ENCODE measurements at places on chromosomes 13 and 19.

DNA sequence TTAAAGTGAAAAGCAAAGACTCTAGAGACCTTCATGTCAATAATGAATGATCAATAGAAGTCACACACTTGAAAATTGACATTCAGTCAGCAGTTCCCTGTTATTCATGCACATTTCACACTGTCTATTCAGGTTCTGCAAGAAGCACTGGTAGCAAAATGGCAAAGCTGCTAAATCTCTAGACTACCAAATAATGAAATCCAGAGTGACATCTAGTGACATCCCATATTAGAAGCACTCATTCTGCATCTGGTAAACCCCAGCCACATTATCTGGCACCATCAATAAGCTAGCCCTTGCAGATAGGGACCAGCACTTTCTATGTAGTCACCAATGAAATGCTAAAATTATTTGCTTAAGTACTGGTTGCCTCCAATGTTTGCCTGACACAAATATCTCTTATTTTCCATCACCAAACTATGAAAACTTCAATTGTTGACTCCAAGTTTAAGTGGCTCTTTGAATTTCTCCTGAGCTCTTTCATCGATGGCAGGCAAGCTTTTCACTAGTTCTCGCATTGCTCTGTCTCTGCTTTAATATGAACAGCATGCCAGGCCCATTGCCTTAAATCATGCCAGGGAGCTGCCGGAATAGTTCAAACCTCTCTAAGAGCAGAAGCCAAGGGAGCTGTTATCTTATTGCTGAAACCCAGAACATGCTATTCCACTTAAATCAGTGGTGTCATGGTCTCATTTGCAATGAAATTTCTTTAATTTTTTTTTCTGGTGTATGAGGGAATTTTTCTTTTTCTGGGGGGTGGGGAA, 409.9 kb downstream of the MZT1 start:
- no peak for DNase-seq

DNA sequence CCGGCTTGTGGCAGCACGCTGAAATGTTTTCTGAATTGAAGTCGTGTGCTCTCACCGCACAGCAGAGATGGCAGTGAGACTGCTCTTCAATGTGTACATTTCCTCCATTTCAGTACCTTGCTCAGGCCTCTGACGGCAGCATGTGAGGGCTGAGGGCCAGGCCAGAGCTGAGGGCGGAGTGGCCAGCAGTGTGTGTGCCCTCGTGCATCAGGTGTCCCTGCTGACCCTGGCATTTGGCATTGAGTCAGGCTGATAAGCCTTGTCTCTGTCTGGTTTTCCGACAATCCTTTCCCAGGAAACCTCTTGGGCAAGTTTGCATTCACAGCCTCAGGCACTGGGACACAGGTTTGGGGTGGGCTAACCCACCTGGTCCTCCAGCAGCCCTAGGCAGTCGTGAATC, 62.3 kb downstream of the EFNB2 start:
- no peak for DNase-seq

DNA sequence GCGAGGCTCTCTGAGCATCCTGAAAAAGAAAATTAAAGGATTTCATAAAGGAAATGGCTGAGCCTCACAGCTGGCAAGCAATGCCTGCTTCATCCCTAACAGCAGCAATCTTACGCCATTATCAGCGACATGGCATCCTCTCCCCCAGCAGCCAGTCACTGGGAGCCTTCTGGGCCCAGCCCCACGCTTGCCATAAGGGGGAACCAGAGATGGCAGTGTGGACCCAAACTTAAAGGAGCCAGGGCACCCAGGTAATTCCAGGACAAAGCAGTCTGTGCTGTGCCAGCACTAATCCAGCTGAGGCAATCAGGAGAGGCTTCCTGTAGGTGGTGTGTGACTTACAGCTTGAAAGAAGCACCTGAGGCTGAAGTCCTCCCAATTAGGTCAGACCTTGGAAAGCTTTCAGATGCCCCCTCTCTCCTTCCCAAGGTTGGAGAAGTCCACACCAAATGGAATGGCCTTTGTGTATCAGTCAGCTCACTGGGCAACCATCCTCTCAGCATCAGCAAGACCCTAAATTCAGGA, 10.3 kb downstream of the VSTM2B start:
- DNase-seq, result no peak

GRCh38 chr19:54630782-54631181, 498 bp downstream of the LILRB1 start:
- no peak for DNase-seq

DNA sequence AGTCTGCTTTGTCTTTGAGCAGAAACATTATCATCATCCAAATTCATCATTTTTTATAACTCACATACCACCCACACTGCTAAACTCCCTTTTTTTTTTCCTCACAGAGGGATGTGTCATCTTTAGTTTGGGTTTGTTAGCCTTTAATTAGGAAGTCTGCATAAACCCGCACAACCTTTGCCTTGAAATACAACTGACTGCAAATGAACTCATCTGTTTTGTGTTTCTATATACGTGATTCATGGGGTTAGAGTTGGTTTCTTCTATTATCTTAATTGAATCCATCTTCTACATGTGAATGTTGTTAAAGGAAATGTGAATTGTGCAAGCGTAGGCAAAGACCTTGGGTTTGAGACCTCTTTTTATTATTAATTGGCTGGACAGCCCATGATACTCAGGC, 102.7 kb downstream of the SLAIN1 start:
- no peak for DNase-seq

GRCh38 chr13:33441015-33441414, 155.5 kb upstream of the STARD13 start:
- DNase-seq, result no peak

- no peak for DNase-seq
These were observed 39.5 kb downstream of the NOTCH3 start for GRCh38 chr19:15161028-15161984.

DNA sequence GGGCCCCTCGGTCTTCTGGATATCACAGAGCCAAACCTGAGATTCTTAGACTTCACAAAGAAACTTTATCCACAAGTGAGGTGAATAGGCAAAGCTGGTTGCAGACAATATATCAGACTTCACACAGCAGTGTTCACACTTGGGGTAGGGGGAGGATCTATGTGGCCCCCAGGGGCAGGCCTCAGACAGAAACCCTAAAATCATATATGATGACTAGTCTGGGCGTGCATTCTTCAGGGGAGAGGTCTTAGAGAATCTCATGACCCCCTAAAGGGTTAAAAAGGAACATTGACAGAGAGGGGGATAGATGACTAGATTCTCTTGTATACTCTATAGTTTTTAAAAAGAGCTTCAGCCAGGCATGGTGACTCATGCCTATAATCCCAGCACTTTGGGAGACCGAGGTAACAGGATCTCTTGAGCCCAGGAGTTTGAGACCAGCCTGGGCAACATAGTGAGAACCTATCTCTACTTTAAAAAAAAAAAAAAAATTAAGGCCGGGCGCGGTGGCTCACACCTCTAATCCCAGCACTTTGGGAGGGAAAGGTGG, 2.8 kb downstream of the TYROBP start:
- DNase-seq, result no peak

DNA sequence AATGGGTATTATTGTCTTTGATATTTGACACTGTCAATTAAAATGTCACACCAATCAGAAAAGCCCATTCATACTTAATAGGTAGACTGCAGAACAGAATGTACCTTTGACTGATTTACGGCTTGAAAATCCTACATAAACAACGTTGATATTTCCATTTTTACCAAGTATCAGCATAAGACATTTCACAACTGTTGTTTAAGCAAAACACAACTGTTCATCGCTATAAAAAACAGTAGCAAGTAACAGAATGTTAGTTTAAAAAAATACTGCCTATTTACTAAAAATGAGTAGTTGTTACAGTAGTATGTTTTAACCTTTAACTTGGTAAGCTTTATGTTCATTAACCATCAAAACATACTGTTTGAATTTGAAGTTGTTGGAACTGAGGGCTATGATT, 1096.6 kb downstream of the PCDH17 start:
- DNase-seq, result no peak

DNA sequence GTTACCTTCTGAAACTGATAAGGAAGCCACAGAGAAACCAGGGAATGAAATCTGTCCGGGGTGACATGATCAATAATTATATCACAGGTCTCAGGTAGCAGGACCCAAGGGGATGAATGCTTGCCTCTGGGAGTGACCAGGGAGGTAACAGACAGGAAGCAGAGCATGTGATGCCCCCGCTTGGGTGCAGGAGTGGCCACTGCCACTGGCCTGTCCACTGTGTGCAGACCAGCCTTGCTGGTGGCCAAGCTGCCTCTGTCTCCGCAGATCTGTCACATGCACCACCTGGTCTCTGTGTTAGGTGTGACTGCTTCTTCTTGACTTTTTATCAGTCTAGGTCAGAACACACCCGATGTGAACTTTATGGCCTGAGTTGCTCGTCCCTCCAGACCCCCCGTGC, 71.8 kb downstream of the PEPD start:
- DNase-seq, result no peak

GRCh38 chr19:7779631-7780486, 16.8 kb downstream of the CLEC4M start:
- DNase-seq, result no peak

- DNase-seq, result no peak
These were observed 20.2 kb downstream of the CEBPA start for GRCh38 chr19:33282036-33282671.

- no peak for DNase-seq
These were observed 18.1 kb upstream of the GTF3A start for GRCh38 chr13:27406178-27406939.

DNA sequence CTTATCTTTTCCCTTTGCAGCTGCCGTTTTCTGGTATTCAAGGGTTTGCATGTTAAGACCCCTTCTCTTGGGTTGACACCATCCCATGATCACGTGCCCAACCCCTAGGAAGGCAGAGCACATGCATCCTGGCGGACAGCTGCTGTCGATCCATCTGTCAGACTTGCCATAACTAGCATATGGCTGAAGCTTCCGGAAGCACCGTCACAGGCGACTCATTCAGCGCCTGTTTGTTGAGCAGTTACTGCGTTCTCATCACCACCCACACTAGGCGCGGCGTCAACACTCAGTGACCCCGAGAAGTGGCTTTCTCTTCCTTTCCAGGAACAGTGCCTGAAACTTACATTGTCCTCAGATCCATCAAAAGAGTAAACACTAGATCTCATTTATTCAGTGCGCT, 93.6 kb downstream of the SOX1 start:
- no peak for DNase-seq

GRCh38 chr13:36293497-36293896, 4.1 kb downstream of the CCDC169 start:
- DNase-seq, result no peak

GRCh38 chr13:91572439-91572838, 174.0 kb downstream of the GPC5 start:
- DNase-seq, result no peak

- no peak for DNase-seq
These were observed 328.1 kb downstream of the TBC1D4 start for GRCh38 chr13:75153834-75154233.

GRCh38 chr19:19405971-19406877, 749 bp downstream of the GATAD2A start:
- DNase-seq, result no peak

DNA sequence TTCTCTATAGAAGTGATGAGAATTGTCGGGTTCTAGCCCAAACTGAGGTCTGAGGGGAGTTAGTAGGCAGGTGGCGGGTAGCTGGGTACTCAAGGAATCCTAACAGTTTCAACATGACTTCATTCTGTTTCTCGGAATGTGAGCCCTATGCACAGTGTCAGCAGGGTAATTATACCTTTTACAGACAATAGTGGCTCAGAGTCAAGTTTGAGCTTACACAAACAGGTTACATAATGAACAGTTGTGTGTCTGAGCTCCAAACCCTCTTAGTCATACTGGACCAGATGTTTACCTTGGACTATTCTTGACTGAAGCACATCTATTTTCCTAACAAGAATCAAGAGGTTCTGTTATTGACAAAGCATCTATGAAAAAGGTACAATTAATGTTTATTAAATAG, 1066.7 kb upstream of the PCDH20 start:
- DNase-seq, result no peak

- DNase-seq, result no peak
These were observed 24.4 kb upstream of the TNFSF11 start for GRCh38 chr13:42549552-42549936.

DNA sequence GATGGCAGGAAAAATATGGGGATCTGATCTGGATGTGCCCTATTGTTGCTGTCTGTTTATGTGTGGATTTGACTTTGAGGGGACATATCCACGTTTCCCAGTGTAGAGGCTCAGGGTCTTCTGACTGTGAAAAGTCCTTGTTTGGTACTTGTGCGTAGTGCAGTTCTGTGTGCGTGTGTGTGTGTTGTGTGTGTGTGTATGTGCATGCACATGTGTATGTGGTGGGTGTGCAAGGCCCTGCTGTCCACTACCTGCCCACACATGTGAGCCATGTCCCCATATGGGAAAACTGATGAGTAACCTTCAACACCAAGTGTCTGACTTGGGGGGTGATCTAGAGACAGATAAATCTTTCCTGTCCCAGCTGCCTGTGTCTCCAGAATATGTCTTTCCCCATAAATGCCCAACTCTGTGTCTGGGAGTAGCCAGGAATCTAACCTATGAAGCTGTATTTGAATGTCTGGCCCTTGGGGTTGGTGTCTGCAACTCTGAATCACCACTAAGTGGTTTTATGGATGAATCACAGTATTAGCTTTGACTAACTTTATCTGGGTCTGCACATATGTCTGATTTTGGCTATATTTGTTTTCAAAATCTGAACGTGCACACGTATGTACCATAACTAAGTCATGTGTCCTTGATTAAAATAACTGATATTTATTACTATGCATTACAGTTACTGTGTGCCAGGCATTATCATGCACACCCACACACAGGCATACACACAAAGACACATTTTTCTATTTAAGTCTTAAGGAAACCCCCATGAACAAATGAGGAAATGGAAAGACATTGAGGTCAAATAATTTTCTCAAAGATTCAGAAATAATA, 17.4 kb downstream of the KLK2 start:
- no peak for DNase-seq

- DNase-seq, result no peak
These were observed 21.4 kb downstream of the FOXO1 start for GRCh38 chr13:40644838-40645604.

DNA sequence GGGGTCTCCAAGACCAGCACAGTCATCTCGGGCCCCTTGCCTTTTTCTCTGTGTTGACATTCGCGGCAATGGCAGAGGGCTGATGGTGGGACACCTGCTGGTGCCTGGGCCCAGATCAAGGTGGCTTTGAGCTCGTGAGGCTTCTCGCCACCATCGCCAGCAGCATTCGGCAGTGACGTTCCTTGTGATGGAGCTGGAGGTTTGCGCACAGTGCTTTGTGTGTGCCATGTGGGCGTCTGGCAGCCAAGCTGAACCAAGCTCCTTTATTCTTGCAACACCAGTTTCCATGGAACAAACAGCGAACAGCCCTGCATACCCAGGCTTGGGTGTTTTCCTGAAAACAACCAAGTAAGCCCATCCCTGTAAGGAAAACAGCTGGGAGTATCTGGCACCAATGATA, 9.1 kb upstream of the TMEM255B start:
- DNase-seq, result no peak
